EH (cell line): ENCODE measurements at places on chromosomes 5 and 9.

DNA sequence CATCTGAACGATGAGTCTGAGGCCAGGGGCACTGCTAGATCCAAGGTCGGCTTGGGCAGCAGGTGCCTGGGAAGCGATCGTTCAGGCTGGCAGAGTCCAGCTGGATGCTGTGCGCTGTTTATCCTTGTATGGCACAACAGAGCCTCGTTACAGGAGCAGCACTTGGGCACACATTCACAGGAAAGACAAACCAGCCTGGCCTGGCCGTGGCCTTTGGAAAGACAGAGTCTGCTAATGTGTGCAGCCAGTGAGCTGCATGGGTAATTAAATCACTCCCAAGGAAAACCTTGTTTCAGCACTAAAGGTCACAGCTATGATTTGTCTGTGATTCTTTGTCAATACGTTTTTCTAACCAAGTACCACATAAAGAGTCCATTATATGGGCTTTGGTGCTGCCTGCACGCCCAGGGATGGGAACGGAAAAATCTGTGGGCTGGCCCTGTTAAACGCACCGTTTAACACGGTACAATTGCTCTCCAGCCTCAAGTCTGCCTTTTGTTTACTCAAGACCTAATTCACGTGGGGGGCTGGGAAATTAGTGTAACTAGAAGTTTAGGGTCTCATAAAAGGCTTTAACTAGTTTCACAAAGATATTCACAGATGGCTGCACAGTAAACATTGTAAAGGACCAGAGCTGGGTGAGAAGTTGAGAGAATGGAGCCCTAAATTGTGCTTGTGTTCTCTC, 509.3 kb downstream of the KDM4C start:
- DNase-seq: no peak

DNA sequence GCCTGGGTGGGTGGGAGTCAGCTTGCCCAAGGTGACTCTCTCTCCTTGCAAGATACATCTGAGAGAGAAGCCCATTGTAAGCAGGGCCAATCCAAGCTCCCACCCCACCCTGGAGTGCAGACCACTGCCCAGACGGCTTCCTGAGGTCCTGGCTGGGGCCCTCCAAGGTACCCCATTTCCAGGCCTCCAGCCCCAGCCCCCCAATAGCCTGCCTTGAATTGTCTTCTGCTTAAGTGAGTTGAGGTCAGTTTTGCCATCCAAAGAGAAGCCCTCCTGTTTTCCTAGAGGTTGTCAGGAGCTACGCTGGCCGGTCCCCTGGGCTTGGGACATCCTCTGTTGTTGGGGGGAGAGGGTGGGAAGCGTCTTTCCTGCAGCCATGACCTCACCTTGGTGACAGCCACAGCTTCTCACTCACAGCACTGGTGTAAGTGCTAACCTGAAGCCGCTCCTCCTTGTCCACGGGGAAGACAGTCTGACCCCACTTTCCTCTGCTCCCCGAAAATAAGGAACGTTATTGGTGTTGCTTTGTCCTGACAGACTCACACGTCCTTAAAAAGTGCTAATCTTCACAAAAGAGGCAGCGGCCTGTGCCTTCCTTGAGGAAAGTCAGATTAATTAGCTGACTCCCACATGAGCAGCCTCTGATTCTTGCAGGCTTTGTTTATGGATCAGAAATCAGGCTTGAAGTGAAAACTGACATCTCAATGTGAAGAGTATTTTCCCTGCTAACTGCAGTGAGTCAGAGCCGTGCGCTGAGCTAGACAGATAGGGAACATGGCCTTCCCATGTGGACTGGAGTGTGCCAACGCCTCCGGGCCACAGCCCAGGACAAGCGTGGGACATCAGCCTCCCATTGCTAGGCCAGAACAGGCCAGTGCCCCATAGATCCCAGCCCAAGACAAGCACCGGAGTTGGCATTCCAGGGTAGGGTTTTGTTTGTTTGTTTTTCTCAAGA, 52.3 kb downstream of the ADAMTS2 start:
- DNase-seq: peak; percentile 74

DNA sequence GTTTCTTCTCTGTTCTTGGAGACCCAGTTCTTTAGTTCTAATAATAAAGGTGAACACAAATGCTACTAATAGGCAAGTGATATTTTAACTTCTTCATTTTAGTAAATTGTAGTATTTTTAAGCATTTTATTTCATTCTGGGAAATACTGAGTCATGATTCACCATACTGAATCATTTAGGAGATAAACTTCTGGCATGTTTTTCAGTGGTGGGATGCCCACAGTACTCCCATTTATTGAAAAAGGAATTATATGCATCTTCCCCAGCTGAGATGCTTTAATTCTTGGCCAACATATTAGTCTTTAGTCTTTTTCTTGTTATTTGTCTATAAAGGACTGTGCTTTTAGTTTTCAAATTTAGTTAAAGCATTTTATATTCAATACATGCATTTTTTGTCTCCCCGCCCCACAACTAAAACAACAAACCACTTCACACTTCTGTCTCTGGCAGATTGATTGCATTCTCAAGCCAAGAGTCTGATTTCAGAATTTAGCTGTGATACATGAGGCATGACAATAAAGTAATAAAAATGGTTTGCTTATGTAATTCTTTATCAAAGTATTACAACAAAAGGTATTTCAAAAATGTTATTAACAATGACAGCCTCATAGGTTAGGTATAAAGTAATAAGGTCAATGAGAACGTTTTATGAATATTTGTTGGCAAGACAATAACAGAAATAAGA, 125.2 kb upstream of the CDH18 start:
- no peak for DNase-seq

- DNase-seq: no peak
These were observed 108.5 kb downstream of the ZSWIM6 start for GRCh38 chr5:61440596-61440995.

- DNase-seq: peak; percentile 84
These were observed 191.2 kb downstream of the DAB2IP start for GRCh38 chr9:121842612-121842978.

GRCh38 chr5:13932561-13932960, 11.9 kb downstream of the DNAH5 start:
- DNase-seq: no peak

DNA sequence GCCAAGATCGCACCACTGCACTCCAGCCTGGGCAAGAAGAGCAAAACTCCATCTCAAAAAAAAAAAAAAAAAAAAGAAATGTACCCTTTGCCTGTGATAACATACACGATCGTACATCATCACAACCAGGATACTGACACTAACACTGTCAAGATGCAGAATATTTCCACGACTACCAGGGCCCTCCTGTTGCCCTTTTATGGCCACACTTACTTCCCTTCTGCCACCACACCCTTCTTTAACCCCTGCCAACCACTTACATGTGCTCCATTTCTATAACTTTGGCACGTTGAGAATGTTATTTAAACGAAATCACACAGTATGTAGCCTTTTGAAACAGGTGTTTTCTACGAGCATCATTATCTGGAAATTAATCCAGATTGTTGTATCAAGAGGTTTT, 69.0 kb upstream of the OTULINL start:
- no peak for DNase-seq

DNA sequence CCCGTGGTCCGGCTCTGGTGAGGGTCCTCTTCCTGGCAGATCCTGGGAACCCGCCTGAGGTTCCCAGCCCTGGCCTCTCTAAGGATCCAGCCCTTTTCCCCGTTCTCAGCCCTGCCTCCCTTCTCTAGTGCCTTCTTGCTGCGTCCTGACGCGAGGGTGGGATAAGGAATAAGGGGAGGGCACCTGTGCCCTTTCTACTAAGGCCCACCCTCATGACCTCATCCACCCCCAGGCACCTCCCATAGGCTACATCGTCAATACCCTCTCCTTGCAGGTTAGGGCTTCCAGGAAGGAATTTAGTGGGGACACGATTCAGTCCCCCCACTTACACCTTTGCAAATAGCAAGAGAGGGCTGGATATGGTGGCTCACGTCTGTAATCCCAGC, 10.7 kb upstream of the DIPK1B start:
- no peak for DNase-seq

DNA sequence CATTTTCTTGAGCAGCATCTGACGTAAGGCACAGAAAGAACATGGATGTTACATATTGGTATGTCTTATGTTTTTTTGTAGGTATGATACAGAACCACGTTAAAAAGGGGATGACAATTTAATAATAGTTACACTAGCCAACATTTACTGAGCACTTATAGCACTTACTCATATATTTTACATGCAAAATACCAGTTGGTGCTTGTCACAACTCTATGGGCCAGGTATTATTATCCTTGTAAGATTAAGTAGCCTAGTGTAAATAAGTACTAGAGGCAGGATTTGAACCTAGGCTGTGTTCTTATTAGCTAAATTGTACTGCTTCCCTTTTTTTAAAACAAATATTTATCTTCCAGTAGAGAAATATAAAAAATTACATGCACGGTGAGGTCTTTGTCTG, 83.5 kb downstream of the RANBP17 start:
- no peak for DNase-seq

GRCh38 chr5:43602461-43603343, at the start of gene NNT:
NNT (plus strand) TSS chr5:43603180; CDS start chr5:43609196, 6,016 bp downstream.
- peak; percentile 68 for DNase-seq

DNA sequence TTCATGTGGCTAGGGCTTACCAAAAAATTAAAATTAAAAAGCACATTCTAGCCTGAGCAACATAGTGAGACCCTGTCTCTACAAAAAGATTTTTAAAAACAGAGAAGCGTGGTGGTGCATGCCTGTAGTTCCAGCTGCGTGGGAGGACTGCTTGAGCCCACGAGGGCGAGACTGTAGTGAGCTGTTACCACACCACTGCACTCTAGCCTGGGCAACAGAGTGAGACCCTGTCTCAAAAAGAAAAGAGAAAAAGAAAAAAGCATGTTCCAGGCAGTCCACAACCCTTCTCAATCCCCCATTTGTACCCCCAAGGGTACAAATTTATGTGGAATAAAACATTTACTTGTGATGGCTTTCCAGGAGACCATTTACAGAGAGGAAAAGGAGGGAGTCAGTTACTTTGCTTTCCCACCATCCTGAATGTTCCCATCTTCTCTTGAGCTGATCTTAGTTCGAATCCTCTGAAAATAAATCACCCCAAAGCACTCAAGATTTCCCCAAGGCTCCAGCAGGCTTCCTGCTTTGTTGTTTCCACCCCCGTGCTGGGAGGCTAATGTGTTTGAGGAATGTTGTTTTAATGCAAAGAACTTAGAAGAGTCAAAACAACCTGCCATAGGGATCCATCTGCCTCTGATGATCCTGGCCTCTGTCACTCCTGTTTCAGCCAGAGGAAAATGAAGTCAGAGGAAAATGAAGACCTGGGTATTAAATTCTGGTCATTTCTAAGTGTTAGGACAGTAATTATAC, 384.7 kb downstream of the BNC2 start:
- DNase-seq: no peak

GRCh38 chr5:92923885-92924284, 657.1 kb downstream of the NR2F1-AS1 start:
- DNase-seq: no peak

GRCh38 chr9:125374443-125375309, 113.0 kb downstream of the GAPVD1 start:
- peak; percentile 81 for DNase-seq

- DNase-seq: peak; percentile 9
These were observed 133.1 kb upstream of the FBXL7 start for GRCh38 chr5:15366676-15367391.

- DNase-seq: no peak
These were observed 482.0 kb downstream of the PSAT1 start for GRCh38 chr9:78778861-78779374.

- no peak for DNase-seq
These were observed 33.8 kb downstream of the ZNF131 start for GRCh38 chr5:43154469-43154868.

DNA sequence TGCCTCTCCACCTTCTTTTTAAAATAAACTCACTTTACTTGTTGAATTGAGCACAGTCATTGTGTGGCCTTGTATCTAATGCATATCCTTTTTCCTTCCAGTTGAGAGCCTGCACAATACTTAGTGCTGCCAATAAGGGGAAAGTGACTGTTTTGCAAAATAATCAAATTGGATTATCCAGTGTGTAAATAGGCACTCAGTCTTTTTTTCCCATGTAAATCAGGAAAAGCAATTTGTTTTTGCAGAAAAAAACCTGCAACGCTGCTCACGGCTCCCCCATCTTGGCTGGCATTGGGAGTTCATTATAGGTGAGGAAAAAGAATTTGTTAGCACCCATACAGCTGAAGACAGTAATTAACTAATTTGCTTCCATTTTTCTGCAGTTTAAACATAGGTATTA, 299.9 kb downstream of the CSNK1G3 start:
- DNase-seq: no peak
